Stimulated activated CD8-positive, alpha-beta memory T cell treated with anti-CD3 and anti-CD28 coated beads, Interleukin-4, amount 100 ng/mL, for 24 hours (primary cell): ENCODE measurements at places on chromosomes 13 and 19.

DNA sequence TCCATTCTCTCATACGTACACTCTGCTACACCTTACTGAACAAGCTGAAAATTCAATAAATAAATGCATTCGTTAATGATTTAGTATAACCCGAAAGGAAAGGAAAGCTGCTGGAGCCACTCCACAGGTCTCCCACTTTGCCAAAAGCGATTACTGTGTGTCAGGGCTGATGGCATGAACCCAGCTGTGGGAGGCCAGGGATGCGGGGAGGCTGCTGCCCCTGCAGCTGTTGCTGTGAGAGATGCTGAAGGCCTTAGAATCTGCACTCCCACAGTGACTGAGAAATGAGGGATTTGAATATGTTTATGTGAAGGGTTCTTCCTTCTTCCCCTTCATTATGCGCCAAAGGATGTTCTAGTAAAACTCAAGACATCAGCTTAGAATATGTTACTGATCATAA, 58.7 kb upstream of the NBEA start:
- no peak for DNase-seq

GRCh38 chr13:87042946-87043345, 628.2 kb upstream of the SLITRK5 start:
- no peak for DNase-seq

- DNase-seq = no peak
Observed at GRCh38 chr13:102567857-102568256, 28.9 kb upstream of the TPP2 start.

GRCh38 chr13:25581351-25581750, 209.6 kb downstream of the ATP8A2 start:
- DNase-seq = no peak
